Activated naive CD8-positive, alpha-beta T cell treated with anti-CD3 and anti-CD28 coated beads, Interleukin-2, amount 10 ng/mL, durations not matched to agents 7 days and 5 days (primary cell): ENCODE measurements at places on chromosomes 5 and 9. TPM values are rescaled to one million over a fixed set of nuclear protein-coding genes. Genes with fewer than 3 reads are reported as not detected.

IGFBPL1 gene
- not detected for total RNA-seq

- no peak for DNase-seq
Measured at GRCh38 chr9:108884701-108885100, 22.6 kb downstream of the ACTL7A start.

- no peak for DNase-seq
Measured at GRCh38 chr5:32115985-32116384, 58.1 kb downstream of the GOLPH3 start.

- no peak for DNase-seq
Measured at GRCh38 chr9:136520053-136520540, 25.8 kb downstream of the NOTCH1 start.
